Subcutaneous preadipocyte (primary cell): ENCODE measurements at places on chromosomes 2 and 18. TPM values are rescaled to one million over a fixed set of nuclear protein-coding genes. Genes with fewer than 3 reads are reported as not detected.

The IL1B gene
- 0.20 and 0.37 TPM in 2 replicates for total RNA-seq

The ASAP2 gene
- total RNA-seq, result 39.3 and 59.0 TPM in 2 replicates

The GFPT1 gene
- total RNA-seq, result 20.6 and 36.4 TPM in 2 replicates

The SERPINB2 gene
- total RNA-seq, result 1.8 and 3.5 TPM in 2 replicates

The PECR gene
- 10.0 and 16.5 TPM in 2 replicates for total RNA-seq

The ANKRD30BL gene
- not detected in 2 replicates for total RNA-seq

The RTKN gene
- 9.6 and 11.0 TPM in 2 replicates for total RNA-seq

The ST6GAL2 gene
- total RNA-seq, result under 0.01 TPM in 1 of 2 replicates, not detected in the other

The LRRC30 gene
- not detected in 2 replicates for total RNA-seq

The TP53I3 gene
- 23.9 and 40.4 TPM in 2 replicates for total RNA-seq

The NR4A2 gene
- total RNA-seq, result under 0.01 and 0.39 TPM in 2 replicates

The DSG3 gene
- under 0.01 TPM in 1 of 2 replicates, not detected in the other for total RNA-seq

The UGT1A5 gene
- total RNA-seq, result not detected in 2 replicates

The DOK6 gene
- 0.37 TPM in 1 of 2 replicates, not detected in the other for total RNA-seq

The PLEKHB2 gene
- total RNA-seq, result 57.3 and 72.5 TPM in 2 replicates

The GPR155 gene
- total RNA-seq, result 1.4 and 1.8 TPM in 2 replicates

The MYOM1 gene
- under 0.01 TPM in 2 replicates for total RNA-seq

The POTEJ gene
- not detected in 2 replicates for total RNA-seq

The KCNIP3 gene
- 2.9 and 3.1 TPM in 2 replicates for total RNA-seq

The FN1 gene
- 8,592 and 13,726 TPM in 2 replicates for total RNA-seq

The CPS1 gene
- 15.4 and 35.2 TPM in 2 replicates for total RNA-seq

The TMEM37 gene
- total RNA-seq, result 0.20 TPM in 1 of 2 replicates, not detected in the other

The C2orf78 gene
- total RNA-seq, result not detected in 2 replicates

The VAMP8 gene
- total RNA-seq, result 0.59 TPM in 1 of 2 replicates, not detected in the other

The ADCYAP1 gene
- not detected in 2 replicates for total RNA-seq

The ASXL3 gene
- 0.59 and 0.73 TPM in 2 replicates for total RNA-seq

The CHRNG gene
- total RNA-seq, result not detected in 2 replicates

The EFR3B gene
- 0.37 and 0.39 TPM in 2 replicates for total RNA-seq

The TTC31 gene
- total RNA-seq, result 12.9 and 16.0 TPM in 2 replicates

The NCKAP5 gene
- total RNA-seq, result 0.37 and 0.59 TPM in 2 replicates

The MTCL1 gene
- total RNA-seq, result 21.3 and 37.3 TPM in 2 replicates

The ALPG gene
- total RNA-seq, result not detected in 2 replicates

The ATP6V1B1 gene
- 0.59 and 1.8 TPM in 2 replicates for total RNA-seq

The DAW1 gene
- 2.0 and 5.5 TPM in 2 replicates for total RNA-seq

The BUB1 gene
- 36.7 and 68.6 TPM in 2 replicates for total RNA-seq

The DTNA gene
- total RNA-seq, result 24.6 and 31.6 TPM in 2 replicates

The GALNT13 gene
- 2.6 and 4.5 TPM in 2 replicates for total RNA-seq

The SRD5A2 gene
- under 0.01 TPM in 1 of 2 replicates, not detected in the other for total RNA-seq

The MYO5B gene
- total RNA-seq, result under 0.01 TPM in 1 of 2 replicates, not detected in the other

The BOK gene
- total RNA-seq, result 11.4 and 13.7 TPM in 2 replicates

The STON1 gene
- total RNA-seq, result 3.3 and 7.4 TPM in 2 replicates

The CCDC178 gene
- total RNA-seq, result not detected in 2 replicates
